Activated CD4-positive, alpha-beta T cell treated with anti-CD3 and anti-CD28 coated beads for 1 hour (primary cell): ENCODE measurements at places on chromosomes 4 and X.

- no peak for DNase-seq
Observed at GRCh38 chr4:146165221-146165620, 10.3 kb upstream of the LSM6 start.

DNA sequence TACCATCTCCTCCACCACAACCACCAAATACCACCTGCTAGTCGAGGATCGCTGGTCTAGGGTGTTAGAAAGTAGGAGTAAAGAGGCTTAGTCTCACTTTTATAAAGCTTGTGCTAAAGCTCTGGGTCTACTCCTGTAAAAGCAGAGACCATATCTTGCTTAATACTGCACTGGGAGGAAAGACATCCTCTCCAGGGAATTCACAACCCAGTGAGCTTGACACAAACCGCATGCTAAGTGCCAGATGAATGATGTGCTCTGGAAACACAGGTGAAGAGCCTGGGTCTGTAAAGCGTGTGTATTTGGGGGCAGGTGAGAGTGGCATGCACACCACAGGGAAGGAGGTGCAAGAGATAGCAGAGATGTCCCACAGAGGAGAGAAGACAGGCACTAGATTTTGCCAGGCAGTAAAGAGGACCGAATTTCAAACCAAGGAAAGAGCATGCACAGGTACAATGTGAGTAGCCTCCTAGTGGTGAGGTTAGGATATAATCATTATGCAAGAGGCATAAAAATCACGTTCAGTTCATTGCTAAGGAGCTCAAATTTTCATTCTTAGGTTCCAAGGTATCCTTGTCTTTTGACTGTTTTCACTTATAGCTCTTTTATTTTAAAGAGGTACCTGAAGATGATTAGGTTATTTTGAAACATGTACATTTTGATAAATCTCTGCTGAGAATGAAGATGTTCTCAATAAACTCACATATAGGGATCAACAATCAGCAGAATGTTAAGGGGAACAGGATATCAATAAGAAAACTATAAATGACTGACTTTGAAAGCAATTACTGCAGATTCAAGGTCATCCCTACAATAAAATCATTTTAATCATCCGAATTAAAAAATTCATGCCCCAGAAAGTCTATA, 20.7 kb downstream of the TAPT1 start:
- no peak for DNase-seq

GRCh38 chr4:182700362-182701160, 216.6 kb downstream of the DCTD start:
- no peak for DNase-seq

GRCh38 chrX:23046443-23046842, 46.7 kb downstream of the DDX53 start:
- DNase-seq: no peak

GRCh38 chr4:138241281-138242075, 671 bp downstream of the SLC7A11 start:
- no peak for DNase-seq

- DNase-seq: no peak
Observed at GRCh38 chr4:40334591-40335524, at the start of gene CHRNA9. Gene CHRNA9 (plus strand): TSS chr4:40335333. CDS start chr4:40335468, 135 bp downstream.

DNA sequence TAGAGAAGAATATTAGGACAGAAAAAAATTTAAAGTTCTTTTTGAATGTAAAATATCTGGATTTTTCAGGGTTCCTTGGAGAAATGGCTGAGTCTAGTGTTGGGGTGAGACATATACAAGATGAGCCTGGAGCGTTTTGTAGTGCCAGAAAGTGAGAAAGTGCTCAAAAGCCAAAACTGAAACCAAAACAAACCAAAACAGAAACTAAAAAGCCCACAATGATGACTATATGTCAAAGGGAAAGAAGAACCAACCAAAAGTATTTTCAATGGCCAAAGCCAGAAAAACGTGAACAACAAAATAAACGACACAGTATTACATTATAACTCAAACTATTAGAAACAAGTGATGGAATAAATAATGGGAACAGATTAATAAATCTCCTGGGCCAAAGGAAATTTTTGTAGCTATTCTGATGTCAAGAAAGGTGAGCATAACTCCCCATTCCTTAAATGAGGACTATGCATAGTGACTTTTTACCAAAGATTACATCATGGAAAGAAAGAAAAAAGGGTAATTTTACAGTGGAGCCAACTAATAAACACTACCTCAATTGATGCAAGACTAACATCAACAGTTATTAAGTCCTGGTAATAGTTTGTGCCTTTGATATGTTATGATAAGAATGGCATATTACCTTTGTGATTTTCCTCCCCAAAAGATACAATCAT, 1137.6 kb downstream of the C4orf33 start:
- no peak for DNase-seq

GRCh38 chrX:112840382-112841113, at the start of gene AMOT:
Gene AMOT (minus strand): TSS chrX:112840831. CDS start chrX:112823126, 17,705 bp downstream.
- DNase-seq: peak; percentile 28

DNA sequence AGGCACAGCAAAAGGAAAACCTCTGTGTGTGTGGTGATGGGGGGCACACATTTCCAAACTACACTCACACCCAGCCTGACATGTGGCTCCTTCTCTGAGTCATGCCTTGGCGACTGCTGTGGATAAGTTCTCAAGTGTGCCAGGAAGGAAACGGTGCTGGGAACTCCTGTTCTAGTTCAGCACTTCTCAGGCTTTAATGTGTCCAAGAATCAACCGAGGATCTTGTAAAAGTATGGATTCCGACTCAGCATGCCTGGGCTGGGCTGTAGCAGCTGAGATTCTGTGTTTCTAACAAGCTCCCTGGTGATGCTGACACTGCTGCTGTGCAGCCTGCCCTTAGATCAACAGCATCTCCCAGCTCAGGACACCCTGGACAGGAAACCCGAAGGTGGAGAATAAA, 20.2 kb downstream of the CLNK start:
- DNase-seq: no peak

DNA sequence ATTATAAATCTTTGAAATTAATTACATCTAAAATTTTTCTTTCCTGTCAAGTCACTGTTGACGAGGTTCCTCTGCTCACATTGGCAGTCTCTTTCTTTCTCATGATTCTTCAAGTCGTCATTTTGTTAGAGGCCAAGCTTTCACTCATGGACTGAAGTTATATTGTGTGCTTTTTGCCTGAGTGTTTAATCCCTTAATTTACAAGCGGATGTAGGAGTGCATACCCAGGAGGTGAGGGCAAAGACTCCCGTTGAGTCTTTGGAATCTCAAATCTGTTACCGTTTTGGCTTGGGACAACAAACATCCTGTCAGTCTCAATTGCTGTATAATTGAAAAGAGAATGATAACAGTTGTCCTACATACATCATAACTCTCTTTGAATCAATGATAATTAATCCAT, 345.0 kb downstream of the TRIML1 start:
- DNase-seq: no peak

DNA sequence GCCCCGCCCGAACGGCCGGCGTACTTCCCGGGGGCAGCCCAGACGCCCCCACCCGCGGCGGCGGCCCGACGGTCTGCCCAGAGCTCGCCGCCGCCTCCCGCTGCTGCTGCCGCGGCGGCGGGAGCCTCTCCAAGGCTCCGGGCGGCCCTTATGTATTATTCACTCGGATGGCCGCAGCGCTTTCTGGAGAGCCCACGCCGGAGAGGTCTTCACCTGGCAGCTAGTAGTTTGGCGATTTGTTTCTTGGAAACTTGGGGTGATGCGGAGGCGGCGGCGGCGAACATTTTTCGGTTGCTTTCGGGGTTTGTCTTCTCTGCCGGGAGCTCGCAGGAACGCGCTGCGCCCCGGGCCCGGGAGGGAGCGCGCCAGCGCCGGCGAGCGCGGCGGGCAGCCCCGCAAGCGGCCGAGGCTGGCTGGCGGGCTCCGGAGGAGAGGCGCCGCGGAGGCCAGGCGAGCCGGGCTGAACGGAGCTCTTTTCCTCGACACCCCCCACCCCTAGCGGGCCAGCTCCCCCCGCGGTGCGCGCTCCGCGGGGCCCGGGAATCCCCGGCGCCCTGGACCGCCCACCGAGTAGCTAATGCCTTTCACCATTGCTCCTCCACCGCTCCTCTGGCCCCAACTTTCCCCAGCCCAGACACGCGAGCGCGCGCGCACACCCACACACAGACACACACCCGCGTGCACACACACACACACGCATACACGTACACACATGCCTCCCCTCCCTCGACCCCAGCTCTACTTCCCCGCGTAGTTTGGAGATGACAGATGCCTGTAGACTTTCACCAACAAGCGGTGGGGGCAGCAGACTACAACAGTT, 113.5 kb downstream of the DHX15 start:
- DNase-seq: no peak

GRCh38 chrX:35340465-35340864, 397.9 kb downstream of the FAM47B start:
- DNase-seq: no peak

DNA sequence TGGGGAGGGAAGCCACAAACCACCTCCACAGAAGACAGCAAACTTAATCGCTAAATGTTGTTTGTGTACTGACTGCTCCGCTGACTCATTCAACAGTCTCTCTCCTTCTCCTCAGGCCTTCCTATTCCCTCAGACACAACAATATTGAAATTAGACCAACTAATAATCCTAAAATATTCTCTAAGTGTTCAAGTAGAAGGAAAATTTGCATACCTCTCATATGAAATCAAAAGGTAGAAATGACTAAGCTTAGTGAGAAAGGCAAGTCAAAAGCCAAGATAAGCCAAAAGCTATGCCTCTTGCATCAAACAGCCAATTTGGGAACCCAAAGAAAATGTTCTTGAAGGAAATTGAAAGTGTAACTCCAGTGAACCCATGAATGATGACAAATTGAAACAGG, 75.7 kb upstream of the ARHGAP24 start:
- DNase-seq: no peak

DNA sequence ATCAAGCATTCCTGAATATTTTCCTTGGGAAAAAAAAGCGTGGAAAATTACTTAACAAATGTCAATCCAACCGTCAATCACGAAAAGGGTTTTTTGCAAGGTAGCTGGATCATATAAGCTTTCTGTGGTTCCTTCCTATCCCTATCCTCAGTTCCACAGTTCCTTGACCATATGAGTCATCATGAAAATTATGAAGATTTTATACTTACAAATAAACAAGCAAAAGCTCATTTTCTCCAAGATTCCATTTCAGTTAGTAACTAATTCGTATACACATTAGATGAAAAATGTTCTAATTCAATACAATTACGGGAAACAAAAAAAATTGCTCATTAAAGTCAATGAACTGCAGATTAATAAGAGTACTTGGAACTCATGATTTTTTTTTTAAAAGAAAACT, 228.8 kb downstream of the NSUN7 start:
- DNase-seq: no peak

- DNase-seq: no peak
Observed at GRCh38 chr4:25484243-25484721, 107.2 kb downstream of the ANAPC4 start.

DNA sequence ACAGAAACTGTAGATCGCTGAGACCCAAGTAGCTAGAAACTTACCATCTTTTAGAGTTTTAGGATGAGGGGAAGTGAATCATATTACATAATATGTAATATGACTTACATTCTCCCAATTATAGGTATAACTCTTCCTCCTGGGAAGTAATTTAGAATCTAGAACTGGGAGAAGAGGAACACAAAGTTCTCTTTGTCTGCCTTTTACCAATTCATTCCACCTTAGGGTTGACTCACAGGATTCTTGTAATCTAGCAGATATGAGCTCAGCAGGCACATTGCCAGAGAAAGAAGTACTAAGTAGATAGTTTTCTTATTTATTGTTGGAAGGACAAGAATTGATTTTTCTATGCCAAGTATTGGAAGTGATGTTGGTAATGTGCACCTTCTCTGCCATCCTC, 58.0 kb upstream of the CCSER1 start:
- DNase-seq: no peak

DNA sequence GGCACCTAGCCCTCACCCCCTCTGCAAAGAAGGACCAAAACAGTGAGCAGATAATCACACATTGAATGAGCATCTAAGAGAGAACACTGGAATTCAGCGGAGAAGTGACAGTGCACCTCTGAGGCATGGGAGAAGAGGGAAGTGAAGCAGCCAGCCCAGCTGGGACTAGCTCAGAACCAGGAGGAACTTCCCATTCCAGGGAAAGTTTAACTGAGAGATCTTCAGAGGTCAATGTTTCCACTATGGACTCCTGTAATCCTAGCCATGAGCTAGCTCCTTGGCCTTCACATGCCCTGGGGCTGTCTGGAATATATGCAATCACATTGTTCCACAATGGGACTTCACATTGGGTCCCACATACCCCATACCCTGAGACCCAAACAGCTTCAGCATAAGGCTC, 24.4 kb downstream of the TLR6 start:
- no peak for DNase-seq

DNA sequence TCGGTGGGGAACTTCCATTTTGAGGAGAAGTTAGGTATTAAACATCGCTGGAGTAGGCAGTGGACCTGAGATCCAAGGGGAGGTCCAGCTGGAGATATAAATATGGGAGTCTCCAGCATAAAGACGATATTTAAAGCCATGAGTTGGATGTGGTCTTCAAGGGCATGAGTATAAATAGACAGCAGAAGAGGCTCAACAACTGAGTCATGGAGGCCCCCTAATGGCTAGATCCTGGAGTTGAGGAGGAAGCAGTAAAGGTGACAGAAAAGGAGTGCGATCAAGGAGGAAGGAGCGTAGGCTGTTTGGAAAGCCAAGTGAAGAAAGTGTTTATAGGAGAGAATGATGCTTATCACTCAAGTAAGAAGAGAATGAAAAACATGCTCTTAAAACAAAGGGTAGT, 18.1 kb upstream of the APBB2 start:
- no peak for DNase-seq

- DNase-seq: no peak
Observed at GRCh38 chr4:40419231-40419912, 84.2 kb downstream of the CHRNA9 start.

- no peak for DNase-seq
Observed at GRCh38 chr4:7623468-7623867, 188.7 kb upstream of the PSAPL1 start.

- no peak for DNase-seq
Observed at GRCh38 chr4:180341926-180342325, 1901.3 kb upstream of the TENM3 start.

DNA sequence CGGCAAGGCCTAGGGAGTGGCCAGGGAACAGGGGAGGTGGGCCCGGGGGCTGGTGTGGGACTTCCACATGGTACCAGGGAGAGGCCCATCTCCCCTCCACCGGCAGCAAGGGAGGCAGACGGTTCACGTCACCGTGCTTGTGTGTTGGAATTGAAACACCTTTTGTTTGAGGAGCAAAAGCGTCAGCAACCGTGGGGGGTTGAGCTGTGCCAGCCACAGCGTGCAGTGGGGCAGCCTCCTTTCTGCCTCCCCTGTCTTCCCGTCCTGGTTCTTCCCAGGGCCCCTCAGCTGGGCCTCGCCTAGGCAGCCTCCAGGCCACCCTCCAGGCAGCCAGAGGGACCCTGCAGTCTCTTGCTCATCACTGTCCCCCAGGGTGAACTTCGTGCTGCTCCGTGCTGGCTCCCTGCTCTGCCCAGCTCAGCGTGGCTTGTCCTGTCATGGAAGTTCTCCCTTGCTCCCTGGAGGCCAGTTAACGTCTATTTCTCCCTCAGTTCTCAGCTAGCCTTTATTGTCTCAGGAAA, 32.1 kb upstream of the HGFAC start:
- no peak for DNase-seq

DNA sequence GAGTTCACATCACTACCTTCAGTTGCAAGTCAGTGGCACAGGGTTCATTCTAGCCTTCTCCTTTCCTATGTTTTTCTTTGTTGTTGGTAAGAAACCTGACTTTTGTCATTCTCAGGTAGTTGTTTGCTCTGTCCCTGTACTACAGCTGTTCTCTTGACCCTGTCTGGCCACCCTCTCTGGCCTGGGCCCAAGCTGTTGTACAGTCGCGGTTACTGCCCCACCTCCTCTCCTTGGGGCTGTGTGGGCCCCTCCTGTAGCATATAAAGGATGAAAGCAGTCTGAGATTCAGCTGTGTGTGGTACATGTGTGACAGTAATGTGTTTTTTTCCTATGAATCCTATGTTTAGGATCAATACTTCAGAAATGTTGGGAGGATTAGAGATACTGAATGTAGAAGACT, 12.5 kb downstream of the MOB1B start:
- DNase-seq: no peak
